ENCODE measurements at places on chromosomes 1 and 21.

DNA sequence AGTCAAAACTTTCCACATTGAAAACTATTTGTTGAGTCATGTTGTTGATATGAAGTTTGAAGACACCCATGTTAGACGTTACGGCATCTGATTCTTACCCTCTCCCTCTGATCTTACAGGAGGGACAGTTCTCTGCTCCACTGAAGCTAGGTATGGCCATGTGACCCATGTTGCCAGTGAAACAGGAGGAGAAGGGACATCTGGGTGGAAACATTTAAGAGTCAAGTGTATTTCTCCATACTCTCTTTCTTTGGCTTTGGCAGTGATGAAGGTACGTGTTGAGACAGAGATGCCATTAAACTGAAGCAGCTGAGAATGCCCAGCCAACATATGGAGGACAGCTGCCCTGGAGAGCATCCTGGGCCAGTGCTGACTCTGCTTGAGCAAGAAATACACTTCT is 198.4 kb upstream of the PTGFR start:
- no peak for DNase-seq

- no peak for DNase-seq
Measured at GRCh38 chr1:22452481-22452957, 868 bp downstream of the ZBTB40 start.

DNA sequence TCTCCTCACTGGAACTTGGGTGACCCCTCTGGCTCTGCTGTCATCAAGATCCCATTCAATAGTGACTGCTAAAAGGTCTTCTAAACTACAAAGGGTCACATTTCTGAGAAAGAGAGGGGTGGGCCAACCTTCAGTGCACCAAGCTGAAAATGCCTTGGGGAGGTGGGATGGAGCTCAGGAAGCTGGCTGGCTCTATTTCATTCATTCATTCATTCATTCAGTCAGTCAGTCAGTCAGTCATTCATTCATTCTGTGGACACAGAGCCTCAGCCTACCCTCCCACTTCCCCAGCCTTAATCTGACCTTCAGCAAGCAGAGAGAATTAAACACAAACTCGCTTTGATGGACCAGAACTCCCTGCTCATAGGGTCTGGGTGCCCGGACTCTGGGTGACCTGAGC is 11.7 kb downstream of the RUNX3 start:
- DNase-seq: no peak

- DNase-seq: no peak
Measured at GRCh38 chr1:185039726-185040407, 5.5 kb upstream of the RNF2 start.

GRCh38 chr1:20413136-20413775 is 72.8 kb downstream of the CAMK2N1 start:
- DNase-seq: no peak

Data from NCI-H1048 (cell line).